OCI-M1 (cell line): ENCODE measurements at places on chromosomes 2 and 18.

DNA sequence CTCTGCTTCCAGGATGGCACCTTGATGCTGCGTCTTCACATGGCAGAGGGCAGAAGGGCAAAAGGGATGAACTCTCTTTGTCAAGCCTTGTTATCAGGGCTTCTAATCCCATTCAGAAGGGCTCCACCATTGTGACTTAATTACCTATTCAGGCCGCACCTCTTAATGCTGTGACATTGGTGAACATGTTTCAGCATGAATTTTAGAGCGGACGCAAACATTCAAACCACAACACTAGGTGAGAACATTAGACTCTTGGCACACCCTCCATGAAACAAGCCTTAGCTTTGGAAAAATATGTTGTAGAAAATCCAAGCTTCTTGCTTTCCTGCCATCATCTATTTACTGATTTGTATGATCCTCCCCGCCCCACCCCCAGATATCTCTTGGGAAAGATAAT lies 17.9 kb downstream of the DAW1 start:
- no peak for DNase-seq

DNA sequence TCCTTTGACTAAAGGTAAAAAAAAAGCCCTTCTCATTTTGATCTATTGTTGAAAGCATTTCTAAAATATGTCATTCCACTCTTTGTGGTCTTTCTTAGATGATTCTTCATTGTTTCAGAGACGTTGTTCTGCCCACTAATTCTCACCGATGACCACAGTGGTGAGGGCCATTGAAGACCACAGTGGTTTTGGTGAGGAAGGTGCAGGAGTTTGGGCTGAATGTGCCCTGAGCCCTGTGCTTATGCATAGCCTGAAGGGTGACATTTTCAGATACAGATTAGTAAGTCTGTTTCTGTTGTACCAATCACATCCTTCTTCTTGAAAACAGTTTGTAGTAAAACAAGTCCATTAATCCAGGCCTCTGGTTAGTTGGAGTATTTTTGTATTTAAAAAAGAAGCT lies 251.3 kb upstream of the ATP5MC3 start:
- DNase-seq, result no peak

DNA sequence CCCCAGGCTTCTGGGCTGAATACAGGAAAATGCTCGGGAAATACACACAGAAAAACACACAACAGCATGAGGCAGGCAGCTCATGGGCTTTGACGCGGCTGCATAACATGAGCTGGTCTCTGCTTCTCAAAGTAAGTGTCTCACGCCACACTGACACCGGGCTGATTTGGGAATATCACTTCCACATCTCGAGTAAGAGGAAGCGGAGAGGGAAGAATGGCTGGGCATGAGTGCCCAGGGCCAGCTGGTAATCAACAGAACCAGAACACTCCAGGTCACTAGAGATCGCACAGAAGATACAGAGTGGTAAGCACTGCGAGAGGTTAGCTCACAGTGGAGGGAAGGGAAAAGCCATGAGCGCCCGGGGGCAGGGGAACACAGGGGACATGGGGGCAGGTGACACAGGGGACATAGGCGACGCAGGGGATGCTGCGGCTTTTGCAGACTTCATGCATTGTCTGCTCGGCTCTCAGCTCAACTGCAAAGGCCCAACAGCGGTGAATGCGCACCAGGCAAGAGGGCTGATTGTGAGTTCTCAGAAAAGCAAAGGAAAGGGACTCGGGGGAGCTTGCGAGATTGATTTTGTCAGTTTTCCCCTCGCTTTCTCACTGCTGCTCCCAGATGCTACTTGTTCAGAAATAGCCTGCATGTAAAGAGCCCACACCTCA lies 141.4 kb downstream of the MBP start:
- DNase-seq, result no peak

DNA sequence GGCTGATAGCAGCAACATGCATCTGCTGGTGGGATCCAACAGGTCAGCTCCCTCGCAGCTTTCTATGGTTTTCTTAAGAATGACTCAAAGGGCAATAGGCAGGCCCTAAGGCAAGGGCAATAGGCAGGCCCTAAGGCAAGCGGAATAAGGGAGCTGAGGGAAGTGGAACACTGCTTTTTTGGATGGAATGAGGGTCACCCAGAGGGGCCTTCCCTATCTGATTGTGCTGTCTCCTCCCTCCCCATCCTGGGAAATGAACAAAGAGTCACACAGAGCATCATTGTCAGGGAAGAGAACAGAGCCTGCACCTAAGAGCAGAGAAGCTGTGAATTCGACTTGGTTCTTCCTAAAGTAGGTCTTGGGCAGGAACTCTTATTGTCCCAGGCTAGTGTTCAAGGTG lies 43.3 kb upstream of the PTPRM start:
- no peak for DNase-seq

GRCh38 chr2:68429311-68429826 lies 37.7 kb downstream of the FBXO48 start:
- peak; percentile 60 for DNase-seq

DNA sequence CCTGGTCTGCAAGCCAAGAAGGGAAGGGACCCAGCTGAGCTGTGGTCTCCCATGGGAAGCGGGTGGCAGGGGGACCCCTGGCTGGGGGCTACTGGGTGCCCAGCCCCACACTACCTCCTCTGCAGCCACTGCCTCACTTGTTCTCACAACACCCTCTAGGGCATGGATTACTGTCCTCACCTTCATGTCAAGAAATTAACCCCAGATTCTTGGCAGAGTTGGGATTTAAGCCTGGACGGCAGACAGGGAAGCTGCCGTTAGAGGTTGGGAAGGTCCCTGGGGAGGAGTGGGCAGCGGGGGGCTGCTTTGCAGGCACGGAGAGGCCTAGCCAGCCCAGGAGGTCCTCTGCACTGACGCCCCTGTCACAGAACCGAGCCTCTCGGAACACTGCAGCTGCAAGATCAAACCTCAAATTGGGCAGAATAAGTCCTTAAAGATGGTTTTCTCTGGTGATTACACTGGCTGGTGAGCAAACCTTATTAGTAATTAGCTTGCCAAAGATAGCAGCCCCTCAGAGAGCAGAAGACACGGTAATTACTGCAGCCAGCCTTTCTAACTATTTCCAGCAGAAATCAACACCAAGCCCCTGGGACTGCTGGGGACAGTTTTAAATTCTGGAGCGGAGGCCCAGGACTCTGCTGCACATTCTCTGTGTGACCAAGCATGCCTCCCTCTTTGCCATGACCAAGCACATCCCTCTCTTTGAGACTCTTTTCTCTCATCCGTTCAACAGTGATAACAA lies 35.9 kb downstream of the KCNF1 start:
- no peak for DNase-seq

DNA sequence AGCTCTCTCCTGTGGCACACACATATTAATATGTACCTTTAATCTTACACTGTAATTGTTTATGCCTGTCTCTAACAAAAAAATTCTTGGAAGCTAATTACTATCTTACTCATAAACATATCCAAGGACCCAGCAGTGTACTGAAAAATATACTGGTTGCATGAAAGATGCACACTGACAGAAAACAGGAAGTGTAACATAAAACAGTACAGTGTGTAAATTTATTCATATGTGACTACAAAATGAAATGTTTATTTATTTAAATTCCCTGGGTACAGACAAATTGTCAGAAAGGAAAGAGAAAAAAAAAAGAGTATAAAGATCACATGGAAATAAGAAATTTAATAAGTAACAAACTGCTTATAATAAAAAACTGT lies 28.5 kb downstream of the TMEM131 start:
- DNase-seq, result no peak

DNA sequence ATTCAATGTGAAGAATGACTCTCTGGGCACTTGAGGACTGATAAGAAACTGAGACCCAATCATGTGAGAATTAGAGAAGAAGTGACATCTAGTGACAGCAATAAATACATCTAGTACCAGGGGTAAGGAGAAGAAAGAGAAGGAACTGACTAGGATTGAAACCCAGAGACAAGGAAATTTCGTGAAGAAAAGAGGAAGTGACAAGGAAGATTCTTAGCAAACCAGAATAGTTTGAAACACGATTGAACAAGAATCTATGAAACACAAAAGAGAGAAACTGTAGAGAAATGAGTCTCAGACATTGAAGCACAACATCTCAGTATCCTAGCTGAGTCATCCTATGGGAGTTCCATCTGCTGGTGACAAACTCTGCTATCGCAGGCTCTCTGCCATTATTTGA lies 571.9 kb upstream of the PKDCC start:
- peak; percentile 95 for DNase-seq

- DNase-seq, result no peak
Observed at GRCh38 chr18:44601447-44601846, 79.2 kb upstream of the SETBP1 start.

GRCh38 chr2:215394102-215394805 lies 41.6 kb downstream of the FN1 start:
- no peak for DNase-seq

DNA sequence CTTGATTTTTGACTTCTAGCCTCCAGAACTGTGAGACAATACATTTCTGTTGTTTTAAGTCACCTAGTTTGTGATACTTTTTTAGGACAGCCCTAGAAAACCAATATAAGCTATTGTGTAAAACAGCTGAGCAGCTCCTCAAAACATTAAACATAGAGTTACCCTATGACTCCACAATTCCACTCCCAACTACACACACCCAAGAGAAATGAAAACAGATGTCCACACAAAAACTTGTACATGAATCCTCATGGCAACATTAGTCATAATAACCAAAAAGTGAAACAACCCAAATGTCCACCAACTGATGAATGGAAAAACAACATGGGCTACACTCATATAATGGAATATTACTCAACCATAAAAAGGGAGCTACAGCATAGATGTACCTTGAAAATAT lies 32.6 kb downstream of the TNS1 start:
- no peak for DNase-seq

DNA sequence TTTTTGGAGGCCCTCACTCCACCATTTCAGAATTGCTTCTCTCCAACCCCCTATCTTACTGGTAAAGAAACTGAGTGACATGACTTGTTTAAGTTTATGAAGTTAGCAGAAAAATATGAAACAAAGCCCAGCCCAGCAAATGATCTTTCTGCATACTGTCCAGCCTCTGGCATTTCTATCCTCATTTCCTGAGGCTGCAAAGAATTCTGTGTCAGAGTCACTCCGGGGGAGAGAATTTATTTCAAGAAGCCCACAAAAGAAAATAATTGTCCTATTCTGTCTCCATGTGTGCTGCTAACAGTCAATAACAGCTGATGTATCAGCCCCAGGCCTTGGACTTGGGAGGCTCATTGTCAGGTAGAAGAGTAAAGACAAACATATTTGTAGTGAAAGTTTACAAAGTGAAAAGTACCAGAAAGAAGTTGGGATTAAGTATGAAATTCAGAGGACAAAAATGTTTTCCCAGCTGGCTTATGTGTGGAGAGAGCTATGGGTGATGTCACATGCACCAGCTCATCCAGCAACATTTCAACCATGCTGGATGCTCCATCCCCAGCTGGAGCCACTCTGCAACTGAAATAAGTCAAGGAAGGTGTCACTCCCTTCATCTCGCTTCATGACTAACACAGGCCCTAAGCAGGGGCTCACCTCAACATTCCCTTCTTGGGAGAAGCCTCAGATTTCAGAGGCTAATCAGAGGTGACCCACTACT lies 42.3 kb downstream of the TRABD2A start:
- DNase-seq, result no peak

- peak; percentile 50 for DNase-seq
Observed at GRCh38 chr2:126736133-126736874, 80.3 kb downstream of the GYPC start.

DNA sequence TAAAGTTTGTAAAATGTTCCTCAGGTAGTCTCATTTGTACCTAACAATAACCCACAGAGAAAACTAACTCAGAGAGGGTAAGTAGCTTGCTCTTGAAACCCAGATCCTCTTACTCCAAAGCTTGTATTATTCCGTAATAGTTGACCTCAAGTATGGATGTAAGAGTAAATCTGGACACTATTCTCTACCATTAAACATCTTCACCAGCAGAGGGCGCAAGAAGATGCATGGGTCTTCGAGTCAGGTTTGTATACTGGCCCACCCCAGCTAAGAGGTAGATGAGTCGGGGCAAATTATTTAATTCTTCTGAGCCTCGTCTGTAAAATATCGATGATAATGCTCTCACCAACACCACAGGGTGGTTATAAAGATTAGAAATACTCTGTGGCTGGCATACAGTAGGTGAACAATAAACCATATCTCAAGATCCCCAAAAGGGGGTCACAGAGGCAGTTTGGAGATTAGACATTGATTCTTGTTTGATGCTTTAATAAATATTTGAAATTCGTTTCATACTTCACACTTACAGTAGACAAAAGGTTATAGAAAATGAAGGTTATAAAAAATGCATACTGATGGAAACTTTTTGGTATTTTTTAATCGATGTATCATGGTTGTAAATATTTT lies 3.5 kb upstream of the CABLES1 start:
- DNase-seq, result peak; percentile 86

- peak; percentile 58 for DNase-seq
Observed at GRCh38 chr2:142131010-142131669, at the start of gene LRP1B. LRP1B (minus strand) TSS chr2:142131016; CDS start chr2:142130729, 287 bp downstream.

DNA sequence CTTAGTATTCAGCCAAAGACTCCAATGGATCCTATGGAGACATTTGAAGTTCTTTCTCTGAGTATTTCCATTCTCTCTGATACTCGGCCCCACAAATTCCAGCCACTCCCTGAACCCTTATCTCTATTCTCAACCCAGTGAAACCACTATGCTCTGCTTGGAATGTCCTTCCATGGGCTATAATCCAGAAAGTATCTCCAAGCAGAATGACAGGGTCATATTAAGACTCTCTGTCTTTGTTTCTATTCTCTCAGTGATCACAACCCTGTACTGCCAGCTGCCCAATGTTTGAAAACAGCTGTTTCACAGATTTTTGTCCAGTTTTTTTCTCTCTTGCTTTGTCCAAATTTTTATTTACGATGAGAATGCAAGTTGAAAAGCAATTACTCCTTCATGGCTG lies 21.9 kb downstream of the CHMP3 start:
- no peak for DNase-seq

GRCh38 chr18:10453261-10453805 lies 1.1 kb upstream of the APCDD1 start:
- DNase-seq, result no peak

- DNase-seq, result no peak
Observed at GRCh38 chr2:185381631-185382030, 357.0 kb upstream of the FSIP2 start.

DNA sequence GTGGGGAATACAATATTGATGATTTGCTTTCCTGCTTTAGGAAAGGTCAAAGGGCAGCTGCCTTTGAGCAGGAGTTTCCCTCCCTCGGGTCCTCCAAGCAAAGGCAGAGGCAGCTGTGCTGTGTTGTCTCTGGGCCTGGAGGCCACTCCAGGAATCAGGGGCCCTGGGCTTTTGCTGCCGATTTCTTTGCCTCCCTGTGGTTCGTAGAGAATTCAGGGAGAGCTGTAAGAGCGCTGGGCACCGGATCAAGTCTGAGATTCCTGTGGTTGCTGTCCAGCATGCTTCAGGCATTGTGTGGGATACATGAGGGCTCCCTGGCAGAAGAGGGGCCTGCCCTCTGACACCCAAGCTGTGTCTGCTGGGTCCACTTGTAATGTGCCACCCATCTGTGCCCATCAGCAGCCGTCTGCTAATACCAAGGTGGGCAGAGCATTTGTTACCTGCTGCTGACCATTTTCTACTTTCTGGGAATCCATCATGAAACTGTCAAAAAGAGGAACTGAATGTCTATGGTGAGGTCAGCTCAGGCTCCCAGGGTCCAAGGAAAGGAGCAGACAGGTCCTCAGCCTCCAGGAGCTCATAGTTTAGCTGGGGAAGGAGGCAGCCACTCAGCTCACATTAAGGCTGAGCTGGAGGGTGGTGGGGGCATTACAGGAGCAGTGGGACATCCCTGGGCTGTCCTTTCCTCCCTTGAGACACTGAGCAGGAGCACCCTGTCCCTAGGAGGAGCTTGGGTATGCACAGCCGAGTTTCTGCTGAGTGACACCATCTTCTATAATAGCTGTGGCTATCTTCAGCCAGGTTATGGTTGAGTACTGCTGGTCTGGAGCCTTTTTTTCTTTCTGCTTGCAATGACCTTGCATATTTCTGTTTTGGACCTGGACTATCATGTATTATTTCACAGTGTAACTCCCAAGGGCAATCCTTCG lies 68.5 kb downstream of the CTIF start:
- DNase-seq, result peak; percentile 34
